ENCODE measurements at places on chromosomes 3 and 15. TPM values are rescaled to one million over a fixed set of nuclear protein-coding genes. Genes with fewer than 3 reads are reported as not detected.

Gene GABRA5
- total RNA-seq: 1.1 TPM

DNA sequence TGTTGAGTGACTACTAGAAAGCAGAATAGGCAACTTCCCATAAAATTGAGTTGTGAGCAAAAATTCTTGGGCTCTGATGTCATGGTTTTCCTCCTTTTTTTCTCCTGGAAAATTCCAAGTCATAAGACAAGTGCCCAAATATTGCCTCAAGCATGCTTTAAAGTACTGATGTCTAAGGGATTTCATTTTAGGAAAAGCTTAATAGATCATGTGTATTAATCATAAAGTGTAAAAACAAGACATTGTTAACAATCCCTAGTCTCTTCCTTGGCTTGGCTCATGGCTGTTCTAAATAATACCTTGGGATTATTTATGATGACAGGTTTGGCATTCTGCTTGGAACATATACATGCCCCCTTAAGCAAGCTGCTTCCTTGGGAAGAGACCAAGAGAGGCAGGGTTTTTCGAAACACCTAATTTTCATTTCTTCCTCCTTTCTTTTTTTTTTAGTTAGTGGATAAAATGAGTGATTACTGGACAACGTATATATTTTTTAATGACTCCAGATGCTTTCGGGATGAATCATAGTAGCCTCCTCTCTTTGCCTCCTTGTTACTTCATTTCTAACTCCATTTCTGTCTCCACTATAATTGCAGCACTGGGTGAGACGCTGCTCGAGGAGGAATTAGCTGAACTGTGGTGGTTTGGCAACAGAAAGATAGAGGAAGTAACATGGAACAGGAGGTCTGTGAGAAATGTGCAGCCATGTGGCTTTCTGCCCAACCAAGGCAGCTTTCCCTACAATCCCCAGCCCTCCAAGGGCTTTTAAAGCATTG lies 104.9 kb downstream of the TPRG1 start:
- no peak for DNase-seq
- H3K27ac ChIP-seq: peak overlapping the region; percentile 33
- H3K36me3 ChIP-seq: no peaks in the 10 kb centered on the region
- H3K4me3 ChIP-seq: no peak overlapping the region
- no peaks in the 10 kb centered on the region for H3K27me3 ChIP-seq

- H3K4me1 ChIP-seq: no peaks in the 10 kb centered on the region
- DNase-seq: no peak
- H3K27me3 ChIP-seq: no peaks in the 10 kb centered on the region
- H3K4me3 ChIP-seq: no peak overlapping the region
- no peak overlapping the region for H3K27ac ChIP-seq
Measured at GRCh38 chr15:68404056-68404798, 27.7 kb downstream of the ITGA11 start.

DNA sequence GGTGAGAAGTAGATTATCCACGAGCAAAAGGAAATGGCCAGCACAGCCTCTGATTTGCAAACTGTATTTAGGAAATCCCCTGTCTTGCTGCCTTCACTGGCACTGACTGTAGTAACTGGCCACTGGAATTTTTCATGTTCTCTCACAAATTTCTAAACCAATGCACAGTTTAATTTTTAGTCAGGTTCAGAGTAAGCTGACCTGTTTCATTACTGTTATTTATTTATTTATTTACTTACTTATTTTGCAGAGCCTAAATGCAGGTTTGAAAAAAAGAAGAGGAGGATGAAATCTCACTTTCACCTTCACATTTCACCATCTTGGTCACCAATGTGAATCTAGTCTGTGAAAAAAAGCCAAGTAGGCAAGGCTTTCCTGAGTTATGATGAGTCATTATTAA lies 291.0 kb downstream of the PLOD2 start:
- H3K4me1 ChIP-seq: no peaks in the 10 kb centered on the region
- no peak overlapping the region for H3K4me3 ChIP-seq
- H3K27me3 ChIP-seq: no peaks in the 10 kb centered on the region
- no peak overlapping the region for H3K27ac ChIP-seq
- H3K36me3 ChIP-seq: no peaks in the 10 kb centered on the region

DNA sequence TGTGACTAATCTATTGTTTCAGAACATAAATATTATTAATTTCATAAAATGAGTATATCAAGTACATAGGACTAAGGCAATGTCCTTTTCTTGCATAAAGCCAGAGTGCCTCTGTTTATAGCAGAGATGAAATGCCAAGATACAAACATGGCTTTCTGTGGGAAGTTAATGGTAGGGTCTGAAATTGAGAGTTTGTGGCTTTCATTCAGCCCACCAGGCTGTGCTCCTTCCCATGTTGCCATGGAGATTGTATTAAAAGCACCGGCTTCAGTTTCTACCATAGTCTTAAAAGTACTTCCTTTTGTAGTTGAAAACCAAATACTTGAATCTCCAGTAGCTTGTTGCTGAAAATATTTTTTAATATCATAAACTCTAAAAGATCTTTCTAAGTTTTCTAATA lies 114.0 kb downstream of the LRRC28 start:
- H3K4me3 ChIP-seq: no peak overlapping the region
- H3K27me3 ChIP-seq: peaks cover 2% of the 10 kb centered on the region
- DNase-seq: no peak
- H3K27ac ChIP-seq: no peak overlapping the region
- H3K4me1 ChIP-seq: no peaks in the 10 kb centered on the region
- H3K36me3 ChIP-seq: peaks cover 23% of the 10 kb centered on the region

DNA sequence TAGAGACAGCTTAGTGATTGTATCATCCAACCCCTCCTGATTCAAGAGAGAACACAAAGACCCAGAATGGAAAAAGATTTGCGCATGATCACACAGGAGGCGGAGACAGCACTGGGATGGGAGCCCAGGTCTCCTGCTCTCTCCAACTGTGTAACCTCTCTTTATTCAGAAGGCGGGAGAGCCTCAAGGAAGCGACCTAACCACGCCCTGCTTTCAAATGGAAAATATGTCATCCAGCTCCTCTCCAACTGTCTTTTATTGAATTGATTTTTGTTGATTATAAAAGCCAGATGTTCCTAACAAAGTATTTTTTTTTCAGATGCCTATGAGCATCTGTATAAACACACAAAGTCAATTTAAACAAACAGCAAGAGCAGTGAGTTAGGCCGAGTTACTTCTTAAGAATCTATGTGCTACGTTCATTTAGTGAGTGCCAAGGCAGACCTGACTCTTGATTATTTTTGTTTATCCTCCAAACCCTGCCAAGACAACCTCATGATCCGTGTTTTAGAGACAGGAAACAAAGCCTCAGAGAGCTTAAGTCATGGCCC lies 74.5 kb downstream of the BFSP2 start:
- H3K27me3 ChIP-seq: no peaks in the 10 kb centered on the region
- H3K4me1 ChIP-seq: peaks cover 53% of the 10 kb centered on the region
- DNase-seq: no peak
- H3K27ac ChIP-seq: peak overlapping the region; percentile 90

DNA sequence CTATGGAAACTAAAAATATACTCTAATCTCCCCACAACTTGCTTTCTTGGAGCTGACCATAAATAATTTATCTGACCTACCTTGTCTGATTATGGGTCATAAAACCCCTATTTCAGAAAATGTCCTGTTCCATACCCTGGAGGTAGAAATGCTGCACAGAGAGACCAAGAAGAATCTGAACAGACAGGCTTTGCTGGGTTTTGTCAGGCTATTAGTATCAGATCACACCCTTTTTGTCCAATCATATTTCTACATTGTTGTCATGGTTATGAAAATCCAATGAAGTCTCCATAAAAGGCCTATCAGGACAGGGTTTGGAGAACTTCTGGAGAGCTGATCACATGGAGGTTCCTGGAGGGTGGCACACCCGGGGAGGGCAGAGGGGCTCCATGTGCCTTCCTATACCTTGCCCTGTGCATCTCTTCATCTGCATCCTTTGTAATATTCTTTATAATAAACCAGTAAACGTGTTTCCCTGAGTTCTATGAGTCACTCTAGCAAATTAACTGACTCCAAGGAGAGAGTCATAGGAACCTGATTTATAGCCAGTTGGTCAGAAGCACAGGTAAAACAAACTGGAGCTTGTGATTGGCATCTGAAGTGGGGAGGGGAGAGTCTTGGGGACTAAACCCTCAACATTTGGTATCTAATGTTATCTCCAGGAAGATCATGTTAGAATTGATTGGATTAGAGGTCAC lies 58.1 kb downstream of the NGLY1 start:
- no peak for DNase-seq
- no peak overlapping the region for H3K27ac ChIP-seq
- peaks cover 2% of the 10 kb centered on the region for H3K4me1 ChIP-seq
- no peak overlapping the region for H3K4me3 ChIP-seq
- no peaks in the 10 kb centered on the region for H3K36me3 ChIP-seq
- peaks cover 2% of the 10 kb centered on the region for H3K27me3 ChIP-seq

All from glutamatergic neuron (in vitro differentiated cells).